ENCODE measurements at places on chromosomes 6 and 20.
A peak's percentile ranks its signal among the peaks of the same experiment; 100 is the strongest.

DNA sequence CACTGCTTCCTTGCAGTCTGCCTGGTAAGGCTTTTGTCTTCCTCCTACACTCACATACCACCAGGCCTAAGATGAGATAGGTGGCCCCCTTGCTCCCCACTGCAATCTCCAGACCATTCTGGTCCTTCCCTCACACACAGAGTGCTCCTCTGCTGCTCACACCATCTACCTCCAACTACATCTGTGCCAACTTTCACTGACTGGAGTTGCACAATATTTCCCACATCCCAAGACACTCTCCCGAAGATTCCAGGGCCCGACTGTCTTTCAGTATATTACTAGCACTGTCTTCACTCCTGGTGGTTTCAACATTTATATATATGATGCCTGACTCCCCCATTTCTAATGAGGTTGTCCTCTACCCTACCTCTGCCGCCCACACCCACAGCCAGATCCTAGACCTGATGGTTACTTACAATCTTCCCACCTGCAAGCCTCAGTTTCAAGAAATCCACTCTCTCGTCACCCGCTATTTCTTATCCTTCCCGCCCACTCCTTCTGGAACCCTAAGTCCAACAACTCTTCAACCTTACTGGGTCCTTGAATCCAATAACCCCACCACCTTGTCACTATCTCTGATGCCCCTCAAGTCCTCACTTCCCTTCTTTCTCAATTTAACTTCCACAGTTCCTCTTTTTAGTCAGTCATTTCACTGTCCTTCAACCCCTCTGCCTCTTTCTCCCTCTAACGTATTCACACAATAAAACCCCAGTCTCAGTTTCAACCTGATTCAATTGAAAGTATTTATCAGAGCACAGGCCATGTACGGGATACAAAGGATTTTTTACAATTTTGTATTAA, 21.6 kb downstream of the RALGAPA2 start:
- no peak for DNase-seq

- no peak for DNase-seq
Measured at GRCh38 chr6:3900744-3901336, 51.7 kb downstream of the FAM50B start.

GRCh38 chr6:113809826-113810225, 47.3 kb upstream of the MARCKS start:
- no peak for DNase-seq

GRCh38 chr20:13262671-13263360, 41.7 kb downstream of the ISM1 start:
- no peak for DNase-seq

DNA sequence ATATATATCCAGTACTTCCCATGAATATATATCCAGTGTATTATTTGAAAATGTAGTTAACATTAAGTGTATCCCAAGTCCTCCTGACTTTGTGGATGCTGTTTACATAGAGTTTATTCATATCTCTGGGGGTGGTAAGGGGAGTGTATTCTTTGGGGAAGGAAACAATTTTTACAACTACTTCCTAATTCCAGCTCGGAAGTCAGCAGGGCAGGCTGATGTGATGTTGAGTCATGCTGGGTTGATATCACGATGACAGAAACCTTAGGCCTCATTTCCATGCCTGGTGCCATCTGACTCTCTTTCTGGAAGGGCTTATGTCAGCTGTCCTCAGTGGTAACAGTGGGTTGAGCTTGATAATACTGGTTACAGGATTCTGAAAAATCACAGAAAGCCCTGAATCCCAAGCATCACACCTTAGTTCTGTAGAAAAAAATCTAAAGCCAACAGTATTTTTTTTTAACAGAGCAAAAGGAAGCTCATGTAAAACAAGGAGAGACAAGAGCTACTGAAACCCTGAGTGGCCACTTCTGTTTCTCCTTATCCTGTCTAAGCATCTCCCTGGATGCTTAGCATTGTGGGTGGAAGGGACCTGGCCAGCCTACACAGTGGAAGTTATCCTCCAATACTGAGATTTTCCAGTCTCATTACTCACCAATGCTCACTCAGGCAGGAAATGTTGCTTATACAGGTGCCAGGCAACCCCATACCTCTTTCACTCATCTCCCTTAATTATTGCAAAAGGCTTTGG, 75.2 kb upstream of the IYD start:
- no peak for DNase-seq

- DNase-seq, result no peak
Measured at GRCh38 chr20:47926731-47927130, 141.4 kb upstream of the SULF2 start.

DNA sequence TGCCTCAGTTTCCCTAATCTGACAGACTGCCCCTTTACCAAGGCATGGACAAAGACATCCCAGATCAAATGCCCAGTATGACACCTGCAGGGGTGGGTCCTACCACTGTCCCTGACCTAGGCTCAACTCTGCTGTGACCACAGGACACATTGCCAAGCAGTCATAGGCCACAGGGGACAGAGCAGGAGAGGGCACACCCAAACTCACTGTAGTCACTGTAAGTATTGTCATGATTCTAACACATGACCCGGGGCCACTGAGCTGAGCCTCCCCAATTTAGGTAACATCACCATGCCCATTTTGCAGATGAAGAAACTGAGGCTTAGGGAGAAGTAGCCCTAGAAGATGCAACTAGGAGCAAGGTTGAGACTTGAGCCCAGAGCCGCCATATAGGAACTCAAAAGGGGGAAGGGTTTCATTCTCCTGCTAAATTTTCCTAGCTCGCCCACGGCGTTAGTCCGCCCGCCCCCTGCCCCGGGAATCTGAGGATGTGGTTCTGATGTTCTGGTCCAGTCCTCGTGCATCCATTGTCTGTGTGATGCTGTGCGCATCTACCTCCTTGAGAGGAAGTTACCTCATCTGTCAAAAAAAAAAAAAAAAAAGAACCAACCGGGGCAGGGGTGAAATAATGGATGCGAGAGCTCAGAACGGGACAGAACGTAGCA, 44.8 kb downstream of the PMEPA1 start:
- no peak for DNase-seq

DNA sequence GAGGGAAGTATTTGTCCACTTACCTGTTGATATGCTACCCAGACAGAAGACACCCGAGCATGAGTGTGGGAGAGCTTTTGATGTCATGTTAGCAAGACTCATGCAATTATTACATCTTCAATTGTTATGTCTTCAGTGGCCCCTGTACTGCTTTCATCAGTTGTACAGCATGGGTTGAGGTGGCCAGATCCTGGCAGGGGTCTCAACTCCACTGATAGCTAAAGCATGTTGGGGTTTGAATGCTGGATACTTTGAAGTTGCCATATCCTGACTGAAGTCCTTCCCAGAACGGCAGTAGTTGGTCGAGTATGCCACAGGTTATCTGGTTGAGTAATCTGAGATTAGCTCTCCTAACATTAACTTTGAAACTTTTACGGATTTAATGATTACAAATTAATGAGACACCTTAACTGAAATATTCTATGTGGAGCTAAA, 46.7 kb downstream of the LRRN4 start:
- DNase-seq, result no peak

DNA sequence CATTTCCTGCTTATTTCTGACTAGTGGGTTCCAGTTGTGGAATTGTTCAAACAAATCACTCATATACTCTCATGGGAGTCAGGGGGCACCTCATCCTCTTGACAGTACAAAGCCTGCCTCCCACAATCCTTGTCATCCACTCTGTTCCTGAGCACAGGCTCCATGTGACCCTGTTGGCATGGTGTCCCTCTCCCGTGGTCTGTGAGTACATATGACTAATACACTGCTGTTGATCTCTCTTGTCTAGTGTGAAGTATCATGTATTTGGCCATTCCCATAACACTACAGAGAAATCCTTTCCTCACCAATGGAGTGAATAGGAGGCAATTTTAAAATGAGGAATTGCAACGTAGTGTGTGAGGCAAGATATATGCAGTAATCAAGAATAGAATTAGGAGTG, 185.3 kb downstream of the OGFRL1 start:
- no peak for DNase-seq

DNA sequence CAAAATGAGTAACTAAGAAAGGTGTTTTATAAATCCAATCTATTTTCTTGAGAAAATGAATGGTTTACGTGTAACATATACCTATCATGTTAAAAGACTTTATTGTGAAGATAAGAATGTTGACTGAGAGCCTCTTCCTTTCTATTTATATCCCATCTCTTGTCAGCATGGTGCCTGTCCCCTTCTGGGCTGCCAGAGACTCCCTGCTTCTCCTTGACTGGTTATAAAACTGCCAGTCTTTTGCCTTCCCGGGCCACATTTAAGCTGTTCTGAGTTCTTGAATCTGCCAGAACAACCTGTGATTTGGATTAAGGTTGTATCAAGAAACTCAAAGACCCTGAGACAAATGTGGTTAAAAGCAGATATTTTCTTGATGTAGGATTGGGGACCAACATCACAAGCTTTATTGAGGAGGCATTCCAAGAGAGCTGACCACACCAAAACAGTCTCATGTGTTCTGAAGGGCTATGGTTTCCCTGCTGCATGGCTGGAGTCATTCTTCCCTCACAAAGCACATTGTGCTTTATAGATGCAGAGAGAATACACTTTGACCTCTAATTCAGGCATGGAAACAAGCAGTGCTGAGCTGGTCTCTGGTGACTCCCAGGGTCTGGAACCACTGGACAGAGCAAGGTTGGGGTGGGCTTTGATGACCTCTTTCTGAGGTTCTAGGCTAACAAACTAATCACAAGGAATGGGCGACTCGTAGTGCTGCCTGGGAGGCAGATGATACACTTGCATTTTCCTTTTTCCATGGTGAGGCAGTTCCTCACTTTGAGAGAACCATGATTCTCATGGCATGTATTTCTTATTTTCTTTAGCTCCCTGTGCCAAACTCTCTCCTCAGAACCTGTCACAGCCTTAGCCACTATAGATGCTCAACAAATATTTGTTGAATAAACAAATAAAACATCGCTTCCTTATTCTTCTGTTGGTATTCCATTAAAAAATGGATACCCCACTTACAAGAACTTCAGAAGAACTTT, 205.0 kb upstream of the PREP start:
- DNase-seq, result no peak

- DNase-seq, result no peak
Measured at GRCh38 chr6:155224618-155225017, 39.2 kb upstream of the CLDN20 start.

DNA sequence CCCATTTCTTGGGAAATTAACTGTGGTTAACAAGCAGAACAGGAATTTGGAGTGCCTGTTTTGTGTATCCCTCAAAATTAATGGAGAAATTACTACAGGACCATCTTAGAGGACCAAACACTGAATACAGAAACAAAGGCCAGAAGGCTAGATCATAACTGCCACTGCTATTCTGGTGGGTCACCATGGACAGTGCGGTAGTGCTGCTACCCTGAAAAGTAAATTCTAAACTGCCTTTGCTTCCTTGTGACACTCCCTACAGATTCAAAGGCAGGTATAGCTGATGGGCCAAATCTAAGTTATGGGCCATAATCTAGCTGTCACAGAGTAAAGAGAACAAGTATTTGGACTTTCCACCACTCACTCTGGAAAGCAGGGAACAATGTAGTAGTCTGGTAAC, 575.8 kb upstream of the ADGRB3 start:
- DNase-seq, result no peak

GRCh38 chr20:19993958-19994669, 23.0 kb upstream of the NAA20 start:
- peak; percentile 38 for DNase-seq

GRCh38 chr6:41359617-41360313, 24.4 kb downstream of the NCR2 start:
- DNase-seq, result no peak

- no peak for DNase-seq
Measured at GRCh38 chr20:12053353-12053752, 135.7 kb downstream of the BTBD3 start.

- DNase-seq, result no peak
Measured at GRCh38 chr20:57379263-57379647, 11.9 kb upstream of the RBM38 start.
